ENCODE measurements at places on chromosomes 13 and 19. TPM values are rescaled to one million over a fixed set of nuclear protein-coding genes. Genes with fewer than 3 reads are reported as not detected.

- no peak for DNase-seq
Observed at GRCh38 chr19:18533058-18533457, 10.3 kb downstream of the FKBP8 start.

- DNase-seq, result peak; percentile 96
Observed at GRCh38 chr19:49554701-49555181, 25.6 kb downstream of the NOSIP start.

The EBI3 gene
- 9.0 TPM for total RNA-seq

DNA sequence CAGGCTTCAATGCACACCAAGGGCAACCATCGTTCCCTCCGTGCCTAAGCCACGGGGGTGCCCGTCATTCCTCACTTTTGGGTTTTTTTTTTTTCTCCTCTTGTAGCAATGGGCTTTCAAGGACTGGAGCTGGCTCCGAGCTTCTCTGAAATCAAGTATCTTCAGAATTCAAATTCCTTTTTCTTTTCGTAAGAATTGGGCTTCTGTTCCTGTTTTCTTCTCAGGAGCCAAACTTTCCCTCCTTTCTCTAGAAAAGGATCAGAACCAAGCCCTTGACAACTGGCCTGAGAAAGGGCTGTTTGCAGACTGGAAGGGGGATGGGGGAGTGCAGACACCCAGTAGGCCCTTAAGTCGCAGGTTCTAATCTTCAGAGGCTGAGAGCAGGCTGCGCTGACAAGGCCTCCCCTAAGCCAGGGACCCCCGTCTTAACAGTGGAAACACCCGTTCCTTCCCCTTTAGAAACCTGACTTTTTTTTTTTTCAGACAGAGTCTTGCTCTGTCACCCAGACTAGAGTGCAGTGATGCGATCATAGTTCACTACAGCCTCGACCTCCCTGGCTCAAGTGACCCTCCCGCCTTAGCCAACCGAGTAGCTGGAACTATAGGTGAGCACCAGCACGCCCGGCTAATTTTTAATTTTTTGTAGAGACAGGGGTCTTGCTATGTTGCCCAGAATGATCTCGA is 51.6 kb downstream of the RFX2 start:
- no peak for DNase-seq

The GPC6 gene
- total RNA-seq, result 11.0 TPM

DNA sequence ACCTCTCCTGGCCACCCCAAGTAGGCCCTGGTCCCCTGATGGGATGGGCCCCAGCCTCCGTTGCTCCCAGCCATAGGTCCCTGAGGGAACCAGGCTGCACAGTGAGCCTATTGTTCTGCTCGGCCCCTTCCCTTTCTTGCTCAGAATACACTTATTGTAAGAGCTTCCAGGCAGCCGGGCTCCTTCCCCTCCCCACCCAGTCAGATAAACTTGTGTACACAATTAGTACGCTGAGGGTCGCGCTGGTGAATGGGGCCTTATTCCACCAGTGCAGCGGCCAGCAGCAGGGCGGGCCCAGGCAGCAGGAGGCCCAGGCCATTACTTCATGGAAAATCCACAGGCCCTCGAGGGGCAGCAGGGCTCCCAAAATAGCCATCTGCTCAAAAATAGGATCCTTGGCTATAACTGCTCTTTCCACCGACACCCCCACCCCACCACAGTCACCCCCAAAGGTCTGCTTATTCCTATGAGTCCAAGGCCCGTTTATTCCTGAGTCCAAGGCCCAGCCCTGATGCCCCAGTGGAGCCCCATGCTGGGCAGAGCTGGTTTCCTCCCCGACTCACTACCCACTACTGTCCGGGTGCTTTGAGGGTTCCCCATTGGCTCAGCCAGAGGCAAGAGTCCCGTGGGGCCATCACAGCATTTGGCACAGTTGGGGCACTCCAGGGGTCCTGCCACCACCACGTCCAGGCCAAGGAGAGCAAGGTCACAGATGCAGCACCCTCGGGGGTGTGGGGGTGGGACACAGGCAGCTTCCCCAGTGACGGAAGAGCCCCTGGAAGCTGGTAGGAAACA is 22.1 kb downstream of the CAPN12 start:
- DNase-seq, result no peak

DNA sequence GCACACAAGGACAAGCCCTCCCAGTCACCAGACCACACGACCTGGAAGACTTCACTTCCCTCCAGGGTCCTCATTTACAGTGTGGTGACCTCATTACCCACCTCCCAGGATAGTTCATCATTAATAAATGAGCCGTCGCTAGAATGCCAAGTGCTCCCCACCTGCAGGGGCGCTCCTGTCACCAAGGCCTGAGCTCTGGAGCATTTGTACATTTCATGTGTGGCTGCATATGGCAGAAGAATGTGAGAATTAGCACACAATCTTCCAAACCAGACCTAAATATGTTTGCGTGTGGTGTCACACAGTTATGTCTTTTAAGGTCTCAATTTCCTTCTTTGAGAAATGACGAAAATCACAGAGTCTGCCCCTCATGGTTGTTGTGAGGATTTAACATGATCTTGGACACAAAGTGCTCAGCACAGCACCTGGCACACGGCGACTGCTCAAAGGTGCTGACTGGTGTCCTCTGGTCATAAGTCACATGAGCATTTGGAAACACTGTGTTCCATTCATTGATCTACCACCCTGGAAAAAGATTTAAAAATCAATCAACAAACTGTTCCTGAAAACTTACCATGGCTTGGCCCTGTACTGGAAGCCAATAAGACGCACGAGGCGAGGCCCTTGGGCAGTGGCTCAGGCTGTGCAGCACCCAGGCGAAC is 150.6 kb upstream of the SPACA7 start:
- DNase-seq, result no peak

The EDNRB gene
- 18.8 TPM for total RNA-seq

DNA sequence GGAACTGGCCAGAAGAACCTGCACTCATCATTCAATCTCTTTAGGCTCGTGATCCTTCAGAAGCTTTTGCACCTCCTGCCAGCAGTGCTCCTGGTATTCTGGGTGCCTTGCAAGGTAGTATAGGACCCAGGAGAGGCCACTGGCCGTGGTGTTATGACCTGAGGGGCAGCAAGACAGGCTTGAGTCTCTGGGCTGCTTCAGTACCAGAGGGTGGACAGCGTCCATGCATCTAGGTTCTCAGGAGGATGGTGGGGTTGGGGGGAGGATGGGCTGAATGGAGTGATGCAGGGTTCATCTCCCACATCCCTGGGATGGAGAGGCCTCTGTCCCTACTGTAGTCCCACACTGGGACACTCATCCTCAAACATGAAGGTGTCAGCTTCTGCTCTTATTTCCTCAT is 41.1 kb downstream of the OR10H4 start:
- no peak for DNase-seq

The FGF22 gene
- 0.35 TPM for total RNA-seq

GRCh38 chr13:103640606-103641005 is 574.4 kb upstream of the SLC10A2 start:
- no peak for DNase-seq

DNA sequence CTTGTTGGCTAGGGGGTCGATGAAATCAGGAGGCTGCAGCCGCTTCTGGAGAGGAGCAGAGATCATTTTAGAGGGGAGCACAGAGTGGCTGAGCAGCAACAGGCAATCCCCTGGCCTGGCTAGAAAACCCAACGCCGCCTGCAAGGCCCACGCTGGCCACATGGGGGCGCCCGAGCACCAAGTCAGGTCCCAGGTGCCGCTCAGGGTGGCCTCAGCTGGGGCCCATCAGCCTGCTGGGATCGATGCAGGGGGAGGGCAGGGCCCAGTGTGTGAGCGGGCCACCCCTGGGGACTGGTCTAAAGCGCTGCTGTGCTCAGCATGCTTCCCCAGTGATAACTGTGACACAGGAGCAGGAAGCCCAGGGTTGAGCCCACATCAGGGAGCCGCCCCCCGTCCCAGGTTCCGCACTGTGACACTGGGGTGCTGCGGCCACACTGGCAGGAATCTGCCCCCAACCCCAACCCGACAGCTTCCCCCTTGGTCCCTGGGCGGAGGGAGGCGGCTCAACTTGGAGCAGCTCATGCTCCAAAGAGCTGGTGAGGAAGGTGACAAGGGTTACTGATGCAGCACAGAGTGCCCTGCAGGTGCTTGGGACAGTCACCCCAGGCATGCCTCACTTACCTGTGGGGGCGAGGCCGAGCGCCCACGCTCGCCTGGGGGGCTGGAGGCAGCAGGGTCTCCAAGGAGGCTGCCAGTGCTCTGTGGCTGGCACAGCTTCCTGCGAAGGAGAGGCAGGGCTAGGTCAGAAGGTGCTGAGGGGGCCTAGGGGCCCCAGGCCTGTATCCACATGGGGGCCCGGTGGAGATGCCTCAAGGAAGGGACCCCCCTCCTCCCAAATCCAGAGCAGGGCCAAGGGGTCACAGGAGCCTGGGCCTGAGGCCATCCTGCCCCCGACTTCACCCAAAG is 13.3 kb upstream of the ISYNA1 start:
- no peak for DNase-seq

- peak; percentile 85 for DNase-seq
Observed at GRCh38 chr13:94859278-94859691, 146.9 kb upstream of the SOX21 start.

GRCh38 chr13:106078191-106078590 is 457.3 kb downstream of the EFNB2 start:
- DNase-seq, result no peak

GRCh38 chr19:6423499-6424194 is 964 bp downstream of the KHSRP start:
- DNase-seq, result no peak

The RNF113B gene
- not detected for total RNA-seq

GRCh38 chr13:92573467-92574057 is 653.0 kb upstream of the GPC6 start:
- no peak for DNase-seq

The EPSTI1 gene
- total RNA-seq, result 17.9 TPM

The CEACAM1 gene
- 41.5 TPM for total RNA-seq

The SHD gene
- not detected for total RNA-seq

GRCh38 chr19:8965887-8966286 is 44.3 kb downstream of the MUC16 start:
- DNase-seq, result no peak

DNA sequence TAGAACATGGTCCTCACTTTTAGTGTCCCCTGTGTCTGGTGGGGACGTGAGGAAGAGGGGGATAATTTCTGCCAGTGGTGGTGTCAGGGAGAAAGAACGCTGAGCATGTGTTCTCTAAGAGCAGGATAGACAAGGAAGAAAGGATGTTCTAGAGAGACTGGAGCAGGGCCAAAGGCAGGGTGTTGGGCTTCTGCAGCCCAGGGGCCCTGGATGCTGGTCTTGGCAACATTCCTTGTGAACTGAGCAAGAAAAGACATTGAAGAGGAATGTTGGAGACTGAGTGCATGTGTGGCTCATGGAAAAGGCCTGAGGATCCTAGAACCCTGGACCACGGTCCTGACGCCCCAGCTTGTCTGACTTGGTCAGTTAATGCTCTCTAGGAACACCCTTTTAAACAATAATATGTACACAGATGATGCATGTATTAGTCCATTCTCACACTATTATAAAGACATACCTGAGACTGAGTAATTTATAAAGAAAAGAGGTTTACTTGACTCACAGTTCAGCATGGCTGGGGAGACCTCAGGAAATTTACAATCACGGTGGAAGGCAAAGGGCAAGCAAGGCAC is 33.6 kb upstream of the SLC10A2 start:
- DNase-seq, result no peak

- no peak for DNase-seq
Observed at GRCh38 chr19:32673573-32673972, 1.4 kb downstream of the ANKRD27 start.

DNA sequence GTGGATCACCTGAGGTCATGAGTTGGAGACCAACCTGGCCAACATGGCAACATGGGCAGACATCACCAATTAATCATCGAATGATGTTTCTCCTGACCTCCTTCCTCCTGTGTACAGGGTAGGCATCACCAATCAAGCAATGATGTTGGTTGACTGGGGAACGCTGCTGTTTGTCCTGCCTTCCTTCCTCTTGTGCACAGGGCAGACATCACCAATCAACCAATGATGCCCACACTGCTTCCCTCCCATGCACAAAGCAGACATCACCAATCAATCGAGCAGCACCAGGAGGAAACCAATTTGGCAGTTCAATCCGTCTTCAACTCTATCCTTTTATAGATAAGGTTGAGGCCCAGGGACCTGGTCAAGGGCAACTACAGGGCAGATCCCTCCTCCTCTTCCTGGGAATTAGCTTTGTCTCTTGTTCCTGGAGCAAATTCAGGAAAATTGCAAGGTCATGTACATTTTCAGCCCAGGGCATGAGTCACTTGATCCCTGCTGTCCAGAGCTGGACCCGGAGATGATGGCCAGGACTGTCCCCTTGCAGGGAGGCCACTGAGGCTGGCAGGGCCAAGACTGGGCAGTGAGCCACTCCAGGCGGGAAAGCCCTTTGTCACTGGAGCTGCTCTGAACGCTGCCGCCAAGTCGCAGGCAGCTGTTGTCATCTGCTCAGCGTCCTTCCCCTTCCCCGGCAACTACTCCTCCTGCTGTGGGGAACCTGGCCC is 5.3 kb upstream of the CSNK1G2 start:
- peak; percentile 44 for DNase-seq

The DACH1 gene
- 23.6 TPM for total RNA-seq

GRCh38 chr19:4086411-4086867 is 19.7 kb upstream of the ZBTB7A start:
- DNase-seq, result no peak

The APOC4 gene
- not detected for total RNA-seq

The FFAR3 gene
- not detected for total RNA-seq

DNA sequence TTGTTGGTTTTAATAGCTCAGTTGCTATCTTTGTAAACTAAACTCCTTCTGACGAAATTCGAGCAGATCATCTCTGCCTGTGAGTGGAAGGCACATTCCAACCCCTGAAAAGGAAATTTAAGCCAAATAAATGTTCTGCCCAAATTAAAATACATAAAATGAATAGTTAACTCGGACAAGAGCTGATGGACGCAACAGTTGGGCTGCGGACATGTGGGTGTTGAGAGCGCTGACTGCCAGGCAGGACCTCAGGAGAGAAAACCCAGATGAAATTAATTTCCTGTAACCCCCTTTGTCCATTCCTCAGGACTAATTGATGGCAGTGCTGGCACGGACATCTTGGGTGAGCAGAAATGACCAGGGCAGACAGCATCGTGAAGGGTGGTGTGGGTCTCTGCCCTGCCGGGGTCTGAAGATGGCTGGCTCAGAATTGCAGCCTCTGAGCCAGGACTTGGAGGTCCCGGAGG is 86.5 kb downstream of the TSHZ3 start:
- no peak for DNase-seq

DNA sequence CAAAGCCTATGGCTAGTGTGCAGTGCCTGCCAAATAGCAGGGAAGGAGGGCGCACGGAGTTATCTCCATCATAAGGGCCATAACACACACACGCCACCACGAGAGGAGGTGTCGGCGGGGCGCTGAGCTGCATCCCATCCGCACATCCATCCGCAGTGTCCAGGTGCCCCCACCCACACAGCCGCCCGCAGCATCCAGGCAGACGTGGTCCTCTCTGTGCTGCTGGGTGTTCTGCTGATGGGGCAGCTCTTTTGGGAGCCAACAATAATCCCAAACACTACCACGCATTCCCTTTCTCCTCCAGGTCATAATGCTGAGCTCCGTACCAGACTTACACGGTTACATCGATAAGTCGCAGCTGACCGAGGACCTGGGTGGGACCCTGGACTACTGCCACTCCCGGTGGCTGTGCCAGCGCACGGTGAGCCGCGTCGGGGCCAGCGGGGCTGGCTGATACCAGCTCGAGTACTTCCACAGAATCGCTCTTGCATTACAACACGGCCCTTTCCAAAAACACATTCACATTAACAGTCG is 41.5 kb upstream of the F7 start:
- no peak for DNase-seq

- no peak for DNase-seq
Observed at GRCh38 chr13:31982124-31982523, 49.5 kb upstream of the FRY start.

All from glomerular endothelial cell (primary cell).